ENCODE measurements at places on chromosomes 7 and 10.

- no peaks in the 10 kb centered on the region for H3K36me3 ChIP-seq
- no peak for DNase-seq
- H3K4me1 ChIP-seq = no peaks in the 10 kb centered on the region
- no peak overlapping the region for H3K27ac ChIP-seq
- no peaks in the 10 kb centered on the region for H3K27me3 ChIP-seq
Measured at GRCh38 chr10:37681617-37681999, 175.8 kb downstream of the ZNF248 start.

GRCh38 chr7:46566097-46566774 lies 645.2 kb upstream of the IGFBP3 start:
- DNase-seq = no peak
- no peak overlapping the region for H3K4me3 ChIP-seq
- no peaks in the 10 kb centered on the region for H3K36me3 ChIP-seq
- peak overlapping the region; percentile 39 for H3K27ac ChIP-seq
- H3K4me1 ChIP-seq = peaks cover 17% of the 10 kb centered on the region
- H3K27me3 ChIP-seq = no peaks in the 10 kb centered on the region

DNA sequence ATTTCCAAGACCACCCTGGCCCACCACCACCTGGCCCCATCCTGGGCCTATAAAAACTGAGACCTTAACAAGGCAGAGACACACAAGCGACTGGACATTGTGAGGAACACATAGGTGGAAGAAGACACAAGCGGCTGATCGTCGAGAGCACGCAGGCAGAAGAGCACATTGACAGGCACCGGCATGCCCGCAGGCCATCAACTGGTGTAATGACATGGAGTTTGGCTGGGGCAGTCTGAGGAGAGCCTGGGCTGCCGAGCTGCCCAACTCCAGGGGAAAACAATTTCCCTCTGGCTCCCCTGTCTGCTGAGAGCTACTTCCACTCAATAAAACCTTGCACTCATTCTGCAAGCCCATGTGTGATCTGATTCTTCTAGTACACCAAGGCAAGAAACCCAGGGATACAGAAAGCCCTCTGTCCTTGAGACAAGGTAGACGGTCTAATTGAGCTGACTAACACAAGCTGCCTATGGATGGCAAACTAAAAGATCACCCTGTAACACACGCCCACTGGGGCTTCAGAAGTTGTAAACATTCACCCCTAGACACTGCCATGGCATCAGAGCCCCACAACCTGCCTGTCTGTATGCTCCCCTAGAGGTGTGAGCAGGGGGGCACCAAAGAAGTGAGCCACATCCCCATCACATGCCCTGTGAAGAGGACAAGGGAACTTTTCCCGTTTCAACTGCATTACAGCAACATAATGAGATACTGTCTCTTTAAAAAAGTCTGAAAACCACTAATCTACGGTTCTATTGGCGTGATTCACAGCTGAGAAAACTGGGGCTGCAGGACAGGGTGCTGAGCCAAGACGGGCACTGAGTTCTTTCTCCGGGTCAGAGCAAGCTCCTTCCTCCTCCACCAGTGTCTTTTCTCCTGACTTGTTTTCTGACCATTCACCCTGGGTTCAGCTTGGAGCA lies 18.5 kb upstream of the TNS3 start:
- H3K27me3 ChIP-seq = no peaks in the 10 kb centered on the region
- DNase-seq = no peak
- peaks cover 26% of the 10 kb centered on the region for H3K4me1 ChIP-seq

DNA sequence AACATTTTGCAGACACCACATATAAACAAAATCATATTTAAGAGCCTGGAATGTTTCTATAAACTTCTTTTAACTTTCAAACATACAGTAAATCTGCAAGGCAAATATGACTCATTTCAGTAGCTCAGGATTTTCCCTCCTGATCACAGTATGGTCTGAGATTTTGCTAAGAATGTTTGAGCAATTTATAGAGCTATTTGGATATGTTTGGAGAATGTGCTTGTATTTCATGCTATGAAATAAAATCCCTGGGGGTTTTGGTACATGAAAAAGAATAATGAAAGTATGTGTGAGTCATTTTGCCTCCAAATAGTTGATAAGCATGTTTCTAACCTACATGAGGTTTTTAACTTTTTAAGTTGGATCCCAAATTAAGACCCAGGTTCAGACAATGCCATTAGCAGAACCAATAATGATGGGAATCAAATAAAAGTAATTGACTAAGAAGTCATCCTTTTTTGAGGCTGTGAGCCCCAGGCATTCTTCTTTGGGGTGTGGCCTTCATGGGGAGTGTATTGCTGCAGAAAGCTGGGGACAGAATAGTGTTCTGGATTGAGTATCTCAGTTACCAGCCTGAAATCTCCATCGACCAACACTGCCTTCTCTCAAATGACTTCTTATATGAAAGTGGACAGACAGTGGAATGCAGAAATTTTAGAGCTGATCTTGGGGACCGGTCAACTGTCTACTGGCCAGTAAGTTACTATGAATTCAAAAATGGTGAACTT lies 66.1 kb upstream of the AGBL3 start:
- DNase-seq = no peak
- H3K4me1 ChIP-seq = peaks cover 17% of the 10 kb centered on the region
- no peaks in the 10 kb centered on the region for H3K36me3 ChIP-seq
- no peak overlapping the region for H3K27ac ChIP-seq
- H3K4me3 ChIP-seq = no peak overlapping the region
